OCI-LY7 (cell line): ENCODE measurements at places on chromosomes 3 and 15. TPM values are rescaled to one million over a fixed set of nuclear protein-coding genes. Genes with fewer than 3 reads are reported as not detected.

The GLDN gene
- not detected in 2 replicates for total RNA-seq

The CCDC39 gene
- total RNA-seq = not detected in 2 replicates

The CNTN3 gene
- not detected in 2 replicates for total RNA-seq

The MEGF11 gene
- 6.8 and 9.1 TPM in 2 replicates for total RNA-seq

DNA sequence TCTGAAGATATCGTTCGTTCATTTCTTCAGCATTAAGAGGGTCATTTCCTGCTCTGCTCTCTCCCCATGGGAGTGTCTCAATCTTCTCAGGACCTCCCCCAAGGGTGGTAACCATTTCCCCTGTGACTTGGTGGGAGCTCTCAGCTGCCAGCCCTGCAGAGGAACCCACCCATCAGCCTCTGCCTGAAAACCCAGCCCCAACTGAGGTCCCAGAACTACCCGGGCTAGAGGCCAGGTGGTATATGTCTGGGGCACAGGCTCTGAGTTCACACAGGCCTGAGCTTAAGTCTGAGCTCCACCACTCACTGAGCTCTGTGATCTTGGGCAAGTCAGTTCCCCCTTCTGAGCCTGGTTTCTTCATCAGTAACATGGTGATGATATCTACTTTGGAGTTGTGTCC lies 10.0 kb upstream of the ATP2B2 start:
- peak; percentile 5 for DNase-seq

GRCh38 chr3:45923755-45924154 lies 19.5 kb upstream of the CXCR6 start:
- no peak for DNase-seq

DNA sequence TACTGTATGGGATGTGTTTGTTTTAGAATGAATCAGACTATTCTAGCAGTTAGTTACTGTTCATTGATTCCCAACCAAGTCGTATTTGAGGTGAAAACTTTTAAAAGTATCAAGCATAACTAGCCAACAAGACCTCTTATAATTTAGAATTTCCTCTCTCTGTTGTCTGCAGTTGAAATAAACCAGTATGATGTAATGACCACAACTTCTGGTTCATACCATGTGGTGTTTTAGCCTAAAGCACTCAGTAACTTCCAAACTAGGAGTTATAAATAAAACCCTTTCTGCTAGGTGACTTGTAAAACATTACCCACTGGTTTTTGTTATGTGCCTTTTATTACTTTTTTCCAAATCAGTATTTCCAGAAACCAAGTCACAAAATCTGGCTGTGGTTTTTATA lies 19.8 kb upstream of the P2RY12 start:
- no peak for DNase-seq

DNA sequence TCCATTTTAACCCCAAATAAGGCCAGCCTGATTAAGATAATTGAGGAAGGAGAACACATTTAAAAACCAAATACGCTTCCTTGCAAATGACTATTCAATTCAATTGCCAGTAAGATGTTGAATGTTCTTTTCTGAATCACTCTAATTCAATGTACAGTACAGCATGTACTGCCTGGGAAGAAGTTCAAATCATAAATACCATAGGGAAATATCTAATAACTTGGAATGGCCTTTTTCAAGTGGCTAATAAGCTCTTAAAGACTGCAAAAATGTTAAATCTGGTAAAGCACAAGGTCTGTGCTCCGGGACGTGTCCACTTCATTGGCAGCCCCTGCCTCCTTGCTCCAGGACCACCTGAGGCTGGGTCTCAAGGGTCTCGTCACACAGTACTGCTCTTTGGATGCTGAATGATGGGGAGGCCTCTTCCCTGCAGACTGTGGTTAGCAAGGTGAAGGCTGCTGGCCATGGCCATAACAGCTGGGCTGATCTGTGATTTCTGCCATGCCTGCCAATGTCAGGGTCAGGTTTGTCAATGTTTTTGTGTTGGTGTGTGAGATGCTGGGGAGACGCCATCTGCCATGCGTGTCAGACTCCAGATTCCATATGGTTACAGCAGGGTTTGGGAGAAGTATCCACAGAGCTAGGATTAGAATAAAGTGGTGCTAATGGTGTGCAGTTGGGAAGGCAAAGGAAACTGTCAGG lies 300.5 kb downstream of the ADAMTS17 start:
- DNase-seq = no peak

DNA sequence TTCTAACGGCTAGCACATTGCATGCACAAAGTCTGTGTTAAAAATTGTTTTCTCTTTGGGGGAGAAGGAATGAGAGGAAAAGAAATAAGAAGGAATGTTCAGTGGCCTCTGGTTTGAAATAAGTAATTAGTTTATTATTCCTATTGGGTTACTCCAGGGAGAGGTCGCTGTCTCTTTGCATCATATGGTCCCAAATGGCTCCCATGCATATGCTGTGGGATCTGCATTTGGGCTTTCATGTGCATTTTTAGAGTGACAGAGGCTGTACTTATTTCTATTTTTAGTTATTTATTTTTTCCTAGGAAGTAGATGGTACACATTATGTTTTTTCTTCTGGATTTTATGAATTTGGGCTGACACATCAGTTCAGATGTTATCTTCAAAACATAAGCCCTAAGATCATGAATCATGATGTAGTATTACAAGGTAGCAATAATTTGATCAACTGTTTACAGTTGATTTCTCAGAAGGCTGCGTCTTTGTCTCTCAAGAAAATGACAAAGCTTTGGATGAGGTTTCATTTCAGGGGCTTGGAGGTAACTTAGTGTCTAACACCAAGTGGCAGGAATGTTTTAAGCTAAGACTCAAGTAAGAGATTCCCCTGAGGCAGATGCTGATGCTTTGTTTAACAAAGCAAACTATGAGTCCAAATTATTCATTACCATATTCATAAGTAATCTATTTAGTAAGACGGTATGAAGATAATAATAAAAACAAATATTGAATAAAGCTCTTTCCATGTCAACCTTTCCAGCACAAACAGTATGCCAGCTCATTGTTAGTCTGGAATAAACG lies 247.7 kb downstream of the NSUN3 start:
- DNase-seq = no peak

The SMAD6 gene
- total RNA-seq = 11.8 and 14.6 TPM in 2 replicates

The B3GNT5 gene
- total RNA-seq = 0.11 TPM in 1 of 2 replicates, not detected in the other

The CMTM8 gene
- 2.7 and 3.0 TPM in 2 replicates for total RNA-seq

DNA sequence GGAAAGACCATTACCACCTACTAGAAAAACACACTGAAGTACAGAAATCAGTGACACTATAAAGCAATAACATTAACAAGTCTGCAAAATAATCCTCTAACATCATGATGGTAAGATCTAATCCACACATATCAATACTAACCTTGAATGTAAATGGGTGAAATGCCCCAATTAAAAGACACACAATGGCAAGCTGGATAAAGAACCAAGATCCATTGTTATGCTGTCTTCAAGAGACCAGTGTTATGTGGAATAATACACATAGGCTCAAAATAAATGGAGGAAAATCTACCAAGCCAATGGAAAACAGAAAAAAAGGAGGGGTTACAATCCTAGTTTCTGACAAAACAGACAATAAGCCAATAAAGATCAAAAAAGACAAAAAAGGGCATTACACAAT lies 13.5 kb downstream of the OR5K3 start:
- no peak for DNase-seq

The VPS8 gene
- 44.9 and 45.9 TPM in 2 replicates for total RNA-seq

The MAPK6 gene
- total RNA-seq = 49.7 and 51.1 TPM in 2 replicates
